PC-9 (cell line): ENCODE measurements at places on chromosomes 16 and 17.

GRCh38 chr17:77957235-77957856 is 1.2 kb upstream of the TNRC6C start:
- DNase-seq = no peak
- H3K27me3 ChIP-seq = peaks cover 75% of the 10 kb centered on the region
- H3K4me1 ChIP-seq = no peaks in the 10 kb centered on the region
- no peak overlapping the region for H3K27ac ChIP-seq

DNA sequence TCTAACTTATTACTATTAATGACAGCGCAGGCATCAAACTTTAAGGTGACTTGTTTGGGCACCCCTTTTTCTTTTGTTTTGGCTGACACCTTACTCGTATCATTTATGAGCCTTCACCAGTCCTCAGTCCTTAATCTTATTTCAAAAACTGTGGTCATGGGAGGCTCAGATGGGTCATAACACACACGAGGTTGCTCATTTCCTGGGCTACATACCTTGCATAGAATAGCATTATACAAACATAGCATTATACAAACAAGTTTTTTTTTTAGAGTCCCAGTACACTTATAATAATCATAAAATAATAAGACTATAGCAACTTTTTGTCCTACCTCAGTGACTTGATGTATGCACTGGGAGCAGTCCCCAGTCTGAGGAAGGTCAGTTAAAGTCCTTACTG is 11.2 kb upstream of the ACSF2 start:
- no peak overlapping the region for H3K27ac ChIP-seq
- H3K36me3 ChIP-seq = no peaks in the 10 kb centered on the region
- H3K4me3 ChIP-seq = no peak overlapping the region
- no peak for DNase-seq

- no peak overlapping the region for H3K27ac ChIP-seq
- no peaks in the 10 kb centered on the region for H3K36me3 ChIP-seq
- H3K27me3 ChIP-seq = no peaks in the 10 kb centered on the region
- DNase-seq = no peak
- no peak overlapping the region for H3K4me3 ChIP-seq
These were observed 5.4 kb upstream of the RHOT1 start for GRCh38 chr17:32136856-32137255.

- H3K4me1 ChIP-seq = no peaks in the 10 kb centered on the region; the same call in 1 of the 2 replicates
- DNase-seq = no peak
- H3K4me3 ChIP-seq = no peak overlapping the region
These were observed 32.8 kb downstream of the TANC2 start for GRCh38 chr17:62998665-62999393.

DNA sequence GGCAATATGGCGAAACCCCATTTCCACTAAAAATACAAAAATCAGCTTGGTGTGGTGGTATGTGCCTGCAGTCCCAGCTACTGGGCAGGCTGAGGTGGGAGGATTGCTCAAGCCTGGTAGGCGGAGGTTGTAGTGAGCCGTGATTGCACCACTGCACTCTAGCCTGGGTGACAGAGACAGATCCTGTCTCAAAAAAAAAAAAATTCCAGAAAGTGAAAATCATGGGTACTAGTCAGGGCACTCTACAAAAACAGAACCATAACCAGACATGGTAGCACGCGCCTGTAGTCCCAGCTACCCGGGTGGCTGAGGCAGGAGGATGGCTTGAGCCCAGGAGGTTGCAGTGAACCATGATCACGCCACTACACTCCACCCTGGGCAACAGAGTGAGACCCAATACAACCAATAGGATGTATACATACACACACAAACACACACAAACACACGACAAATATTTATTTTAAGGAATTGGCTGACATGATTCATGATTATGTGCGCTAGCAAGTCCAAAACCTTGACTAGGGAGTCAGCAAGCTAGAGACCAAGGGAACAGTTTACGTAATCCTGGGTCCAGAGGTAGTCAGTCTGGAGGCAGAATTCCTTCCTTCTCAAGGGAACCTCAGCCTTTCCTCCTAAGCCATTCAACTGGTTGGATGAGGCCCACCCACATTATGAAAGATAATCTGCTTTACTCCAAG is 11.6 kb upstream of the GP1BA start:
- no peak overlapping the region for H3K4me3 ChIP-seq
- no peaks in the 10 kb centered on the region for H3K27me3 ChIP-seq
- DNase-seq = no peak
- no peaks in the 10 kb centered on the region for H3K36me3 ChIP-seq

DNA sequence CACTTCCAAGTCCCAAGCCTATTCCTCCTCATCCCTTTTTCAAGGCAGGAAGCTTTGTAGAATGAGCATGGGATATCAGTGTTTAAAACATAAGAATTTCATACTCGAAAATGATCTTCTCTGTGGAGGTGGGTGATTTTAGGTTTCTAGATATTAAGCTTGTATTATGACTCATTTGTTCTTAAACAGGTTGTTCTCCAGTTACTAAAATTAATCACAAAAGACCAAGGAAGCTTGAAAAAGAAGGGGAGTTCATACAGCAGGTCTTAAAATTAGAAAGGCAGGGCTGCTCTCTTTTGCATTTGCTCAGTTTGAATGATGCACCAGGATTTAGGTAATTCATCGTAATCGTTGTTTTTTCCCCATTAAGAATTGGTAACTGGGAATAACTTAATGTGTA is 208.7 kb downstream of the PRKCA start:
- peaks cover 36% of the 10 kb centered on the region for H3K4me1 ChIP-seq
- no peak for DNase-seq
- H3K27ac ChIP-seq = no peak overlapping the region
- H3K4me3 ChIP-seq = no peak overlapping the region
